Activated naive CD4-positive, alpha-beta T cell treated with anti-CD3 and anti-CD28 coated beads for 36 hours (primary cell): ENCODE measurements at places on chromosomes 4 and X.
A peak's percentile ranks its signal among the peaks of the same experiment; 100 is the strongest.

- no peak for DNase-seq
Measured at GRCh38 chrX:113743069-113743468, 840.8 kb upstream of the HTR2C start.

DNA sequence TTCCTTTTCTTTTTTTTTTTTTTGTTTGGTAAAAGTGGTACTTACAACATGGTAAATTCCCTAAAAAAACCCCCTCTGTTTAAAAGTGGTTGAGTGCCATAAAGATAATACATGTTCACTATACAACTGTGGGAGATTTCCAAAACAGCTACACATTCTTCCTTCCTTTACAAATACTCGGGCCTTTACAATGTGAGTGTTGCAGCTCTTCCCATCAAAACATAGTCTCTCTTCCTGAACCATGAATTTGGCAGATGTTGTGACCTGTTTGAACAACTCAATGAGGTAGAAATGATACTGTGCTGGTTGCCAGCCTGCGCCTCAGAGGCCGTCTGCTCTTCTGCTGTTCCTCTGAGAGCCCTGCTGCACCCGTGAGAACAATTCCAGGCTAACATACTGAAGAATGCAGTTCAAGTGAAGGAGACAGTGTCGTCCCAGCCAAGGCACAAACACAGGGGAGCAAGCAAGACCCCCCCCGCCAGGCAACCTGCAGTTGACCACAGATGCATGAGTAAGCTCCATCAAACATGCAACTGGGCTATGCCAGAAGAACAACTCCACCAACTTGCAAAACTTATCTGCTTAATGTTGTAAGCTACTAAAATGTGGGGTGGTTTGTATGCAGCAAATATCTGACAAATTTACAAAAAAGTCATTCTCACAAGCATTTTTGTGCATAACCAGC, 645.0 kb downstream of the PCDH7 start:
- DNase-seq = no peak

GRCh38 chr4:183610033-183610432, 49.0 kb downstream of the RWDD4 start:
- DNase-seq = no peak

DNA sequence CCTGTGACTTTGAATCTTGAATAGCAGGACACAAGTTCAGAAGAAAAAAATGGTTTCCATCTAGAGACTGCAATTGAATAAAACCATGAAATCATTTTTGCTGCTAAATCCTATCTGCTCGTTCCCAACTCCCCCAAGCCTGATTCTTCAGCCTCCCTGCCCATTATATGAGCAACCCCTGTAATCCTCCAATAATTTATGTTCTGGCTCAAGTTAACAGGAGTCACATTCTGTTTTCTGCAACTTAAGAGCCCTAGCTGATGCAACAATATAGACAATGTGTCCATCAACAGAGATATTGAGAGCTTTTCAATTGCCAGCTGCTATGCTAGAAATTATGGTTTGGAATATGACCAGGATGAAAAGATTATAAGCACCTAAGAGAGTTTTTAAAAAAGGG, 84.1 kb downstream of the LDB2 start:
- DNase-seq = no peak

GRCh38 chr4:90184560-90184959, 57.4 kb downstream of the CCSER1 start:
- no peak for DNase-seq

DNA sequence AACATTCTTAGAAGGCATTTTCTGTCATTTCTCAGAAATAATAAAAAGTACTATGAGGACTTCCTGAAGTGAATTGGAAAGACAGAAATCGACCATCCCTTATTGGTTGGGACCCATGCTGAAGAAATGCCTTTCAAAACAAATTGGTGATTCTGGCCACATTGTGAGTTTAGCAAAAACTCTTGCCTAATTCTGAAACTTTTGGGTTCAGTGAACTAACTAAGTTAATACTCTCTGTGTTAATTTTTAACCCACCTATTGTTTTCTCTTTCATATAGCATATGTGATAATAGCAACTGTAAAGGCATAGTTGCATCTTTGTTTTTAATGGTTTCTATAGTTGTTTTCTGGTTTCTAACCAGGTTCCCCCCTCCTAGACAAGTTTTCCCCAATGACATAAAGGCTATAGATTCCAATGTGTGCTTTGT, 129.3 kb upstream of the FAT1 start:
- DNase-seq = no peak

- no peak for DNase-seq
Measured at GRCh38 chr4:184444215-184444952, 30.0 kb downstream of the IRF2 start.

DNA sequence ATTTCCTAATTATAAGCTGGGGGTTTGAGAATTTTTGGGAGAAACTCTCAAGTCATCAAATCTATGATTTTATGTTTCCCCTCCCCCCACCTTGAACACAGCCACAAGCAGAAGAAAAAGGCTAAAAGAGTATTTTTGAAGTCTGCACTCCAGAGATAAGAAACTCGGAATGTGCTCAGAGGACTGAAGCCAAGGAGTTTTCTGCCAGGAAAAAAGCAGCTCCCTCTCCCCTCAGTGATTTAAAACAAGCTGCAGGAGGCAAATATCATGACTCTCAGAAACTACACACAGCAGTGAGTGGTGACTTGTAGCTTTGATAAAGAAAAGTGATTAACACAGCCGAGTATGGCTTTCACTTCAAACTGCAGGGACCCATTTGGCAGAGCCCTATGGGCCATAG, 800.2 kb upstream of the FTHL17 start:
- DNase-seq = no peak

- DNase-seq = no peak
Measured at GRCh38 chrX:106243376-106243775, 75.3 kb downstream of the PWWP3B start.

- no peak for DNase-seq
Measured at GRCh38 chrX:14690553-14690952, 161.2 kb downstream of the GLRA2 start.

DNA sequence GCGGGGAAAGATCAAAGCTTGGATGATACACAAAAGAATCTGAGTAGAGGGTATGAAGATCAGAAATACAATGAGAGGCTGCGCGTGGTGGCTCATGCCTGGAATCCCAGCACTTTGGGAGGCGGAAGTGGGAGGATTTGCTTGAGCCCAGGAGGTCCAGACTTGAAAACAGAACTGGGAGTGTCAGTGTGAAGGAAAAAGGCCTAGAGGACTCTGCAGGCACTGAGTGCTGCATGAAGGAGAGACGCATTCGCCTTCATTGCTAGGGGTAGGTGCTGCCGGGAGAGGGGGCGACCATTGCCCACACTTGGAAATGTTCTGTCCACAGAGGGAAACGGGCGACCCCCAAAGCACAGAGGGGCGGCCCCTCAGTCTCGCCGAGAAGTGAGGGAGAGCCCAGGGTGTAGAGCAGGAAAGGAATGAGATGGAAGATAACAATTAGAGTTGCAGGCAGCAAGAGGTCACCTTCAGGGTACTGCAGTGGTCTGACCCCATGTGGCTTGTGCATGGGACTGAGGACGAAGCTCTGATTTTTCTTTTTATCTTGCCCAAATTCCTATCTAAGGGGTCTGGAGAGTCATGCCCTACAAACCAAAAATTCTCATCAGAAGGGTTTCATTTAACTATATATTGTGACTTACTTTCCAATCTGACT, 31.8 kb upstream of the ARSD start:
- DNase-seq = no peak

GRCh38 chrX:133638285-133638684, 223.0 kb upstream of the GPC4 start:
- DNase-seq = no peak

DNA sequence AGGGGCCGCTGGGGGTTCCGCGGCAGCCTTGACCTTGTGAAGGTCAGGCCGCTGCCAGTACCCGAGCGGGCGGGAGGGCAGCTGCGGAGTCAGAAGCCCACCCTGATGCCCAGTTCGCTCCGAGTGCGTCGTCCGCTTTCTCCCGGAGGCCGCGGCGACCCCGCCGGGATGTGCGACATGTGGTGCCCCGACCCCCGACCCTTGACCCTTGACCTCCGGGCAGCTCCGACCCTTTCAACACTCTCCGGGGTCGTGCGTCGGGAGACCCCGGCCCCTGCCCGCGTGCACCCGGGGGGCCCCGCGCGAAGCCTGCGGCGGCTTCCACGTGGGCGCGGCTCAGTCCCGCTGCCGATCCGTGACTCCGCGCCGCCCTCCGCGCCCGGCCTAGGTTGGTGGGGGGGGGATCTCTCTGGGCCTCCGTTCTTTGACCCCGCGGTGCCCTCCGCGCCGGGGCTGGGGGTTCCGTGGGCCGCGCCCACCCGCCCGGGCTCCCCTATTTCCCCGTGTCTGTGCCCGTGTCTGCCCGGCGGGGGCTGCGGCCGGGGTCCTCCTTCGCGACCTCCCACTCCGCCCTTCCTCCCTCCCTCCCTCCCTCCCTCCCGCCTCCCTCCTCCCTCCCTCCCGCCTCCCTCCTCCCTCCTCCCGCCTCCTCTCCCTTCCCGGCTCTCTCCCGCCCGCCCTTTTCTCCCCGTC, 609 bp upstream of the SLC25A6 start:
- no peak for DNase-seq

DNA sequence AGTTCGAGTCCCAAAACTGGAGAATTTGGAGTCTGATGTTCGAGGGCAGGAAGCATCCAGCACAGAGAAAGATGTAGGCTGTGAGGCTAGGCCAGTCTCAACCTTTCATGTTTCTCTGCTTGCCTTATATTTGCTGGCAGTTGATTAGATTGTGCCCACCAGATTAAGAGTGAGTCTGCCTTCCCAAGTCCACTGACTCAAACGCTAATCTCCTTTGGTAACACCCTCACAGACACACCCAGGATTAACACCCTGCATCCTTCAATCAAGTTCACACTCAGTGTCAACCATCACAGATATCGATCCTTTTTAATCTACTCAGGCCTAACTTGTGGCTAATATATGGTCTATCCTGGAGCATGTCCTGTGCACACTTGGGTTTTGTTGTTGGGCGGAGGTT, 18.0 kb upstream of the MAEA start:
- DNase-seq = no peak

DNA sequence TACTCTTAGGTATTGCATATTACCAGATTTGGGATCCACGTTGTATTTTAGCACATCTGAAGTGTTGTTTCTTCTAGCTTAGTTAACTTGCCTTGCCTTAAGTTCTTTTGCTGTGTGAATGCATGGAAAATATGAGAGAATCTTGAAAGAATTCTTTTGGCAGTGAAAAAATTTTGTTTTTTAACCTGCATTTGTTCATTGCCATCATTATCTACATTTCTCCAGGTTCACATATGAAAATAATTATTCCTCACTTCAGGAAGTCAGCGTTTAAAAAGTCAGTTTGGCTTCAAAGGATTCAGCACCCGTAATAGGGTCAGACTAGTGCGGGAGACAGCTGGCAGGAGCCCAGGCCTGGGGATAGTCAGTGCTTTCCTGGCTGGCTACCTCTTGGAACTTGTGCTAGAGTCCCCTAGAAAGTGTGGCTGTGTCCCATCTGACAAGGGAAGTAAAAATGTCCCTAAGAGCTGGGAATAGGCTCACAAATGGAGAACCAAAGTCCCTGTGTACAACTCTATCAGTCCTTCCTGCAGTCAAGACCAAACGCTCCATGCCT, 251.9 kb upstream of the KLF3 start:
- no peak for DNase-seq

GRCh38 chrX:53004038-53004437, 44.6 kb upstream of the GPR173 start:
- no peak for DNase-seq

DNA sequence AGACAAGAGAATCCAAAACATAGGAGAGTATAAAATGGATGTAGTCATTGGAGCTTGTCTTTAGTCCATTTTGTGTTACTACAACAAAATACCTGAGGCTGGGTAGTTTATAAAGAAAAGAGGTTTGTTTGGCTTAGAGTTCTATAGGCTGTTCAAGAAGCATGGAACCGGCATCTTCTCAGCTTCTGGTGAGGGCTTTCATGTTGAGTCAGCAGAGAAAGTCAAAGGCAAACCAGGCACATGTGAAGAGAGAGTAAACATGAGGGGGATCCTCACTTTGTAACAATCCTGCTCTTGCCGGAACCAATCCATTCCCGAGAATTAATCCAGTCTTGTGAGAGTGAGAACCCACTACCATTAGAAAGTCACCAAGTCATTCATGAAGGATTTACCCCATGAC, 8.1 kb upstream of the HCCS start:
- no peak for DNase-seq

GRCh38 chr4:184288451-184289178, 70.9 kb upstream of the ENPP6 start:
- peak; percentile 69 for DNase-seq

GRCh38 chrX:38060331-38060878, 54.1 kb downstream of the SYTL5 start:
- no peak for DNase-seq

- peak; percentile 73 for DNase-seq
Measured at GRCh38 chrX:66074920-66075879, 35.3 kb upstream of the VSIG4 start.

GRCh38 chrX:10380300-10380699, 223.5 kb downstream of the CLCN4 start:
- no peak for DNase-seq

DNA sequence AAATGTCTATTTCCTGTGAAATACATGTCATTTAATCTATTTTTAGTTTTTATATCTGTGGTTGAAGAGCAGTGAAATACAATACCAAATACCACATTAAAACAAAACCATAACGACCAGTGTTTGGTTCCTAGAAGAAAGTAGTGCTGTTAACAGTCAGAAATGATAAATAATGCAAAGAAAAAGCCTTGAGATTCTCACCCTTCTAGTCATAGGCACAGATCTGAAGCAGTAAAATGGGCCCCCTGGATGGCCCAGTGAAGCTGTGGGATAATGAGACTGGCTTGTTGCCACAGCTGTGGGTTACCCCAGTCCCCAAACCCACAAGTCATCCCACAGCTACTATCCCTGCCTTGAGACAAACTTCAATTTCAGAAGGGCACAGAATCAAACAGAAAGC, 137.3 kb upstream of the RPL34 start:
- peak; percentile 60 for DNase-seq

GRCh38 chr4:22514001-22514400, 1.9 kb downstream of the ADGRA3 start:
- DNase-seq = no peak

DNA sequence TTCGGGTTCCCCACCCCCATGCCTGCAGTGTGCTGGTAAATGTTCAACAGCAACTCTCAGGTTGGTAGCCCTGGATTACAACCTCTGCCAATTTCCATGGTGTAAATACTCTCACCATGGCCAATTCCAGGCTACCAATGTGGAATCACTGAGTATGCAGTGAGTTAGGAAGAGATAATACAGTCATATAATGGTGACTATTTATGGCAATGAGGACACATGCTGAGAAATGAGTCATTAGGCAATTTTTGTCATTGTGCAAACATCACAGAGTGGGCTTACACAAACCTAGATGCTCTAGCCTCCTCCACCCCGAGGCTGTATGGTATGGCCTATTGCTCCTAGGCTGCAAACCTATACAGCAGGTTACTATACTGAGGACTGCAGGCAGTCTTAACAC, 4.6 kb upstream of the CLDN24 start:
- no peak for DNase-seq
